Mammary microvascular endothelial cell (primary cell): ENCODE measurements at places on chromosomes 12 and 14. TPM values are rescaled to one million over a fixed set of nuclear protein-coding genes. Genes with fewer than 3 reads are reported as not detected.

OASL gene
- 7.7 and 11.3 TPM in 2 replicates for total RNA-seq

DNAH10 gene
- total RNA-seq: 0.07 TPM in 1 of 2 replicates, not detected in the other

MYF6 gene
- total RNA-seq: not detected in 2 replicates

RIN3 gene
- 4.0 and 5.0 TPM in 2 replicates for total RNA-seq

STAT2 gene
- total RNA-seq: 50.8 and 60.7 TPM in 2 replicates

RIC8B gene
- total RNA-seq: 5.5 and 9.0 TPM in 2 replicates
